ENCODE measurements at places on chromosomes 4 and X.

DNA sequence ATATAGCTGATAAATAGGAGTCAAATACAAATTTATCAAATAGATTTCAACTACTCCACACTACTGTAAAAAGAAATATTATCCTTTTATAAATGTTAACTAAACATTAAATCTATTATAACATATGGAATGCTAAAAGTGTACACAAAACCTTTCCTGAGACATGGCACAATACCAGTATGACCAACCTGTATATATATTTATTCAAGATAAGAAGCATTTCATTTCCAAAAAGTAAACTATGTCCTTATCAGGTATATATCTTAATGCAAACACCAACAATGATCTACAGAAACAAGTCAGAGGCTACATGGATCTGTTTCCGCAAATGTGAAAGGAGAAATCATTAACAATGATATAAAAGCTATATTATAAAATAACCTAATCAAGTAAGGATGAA lies 37.8 kb downstream of the WNK3 start:
- DNase-seq: no peak

DNA sequence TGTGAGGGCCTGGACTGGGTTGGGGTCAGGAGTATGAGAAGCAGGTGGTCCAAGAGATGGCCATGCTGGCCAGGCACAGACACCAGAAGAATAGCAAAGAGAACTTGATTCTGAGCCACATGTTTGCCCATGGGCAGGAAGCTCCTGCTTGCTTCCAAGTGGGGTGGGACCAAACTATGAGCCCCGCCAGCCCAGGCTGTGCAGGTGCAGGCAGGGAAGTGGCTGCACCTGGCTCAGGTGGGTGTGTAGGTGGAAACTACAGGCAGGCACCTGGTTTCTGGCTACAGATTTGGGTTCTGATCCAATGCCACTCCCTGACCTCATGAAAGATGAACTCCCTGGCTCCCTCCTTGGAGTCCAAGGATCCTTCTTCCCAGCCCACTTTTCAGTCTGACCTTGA lies 207.9 kb upstream of the KLF3 start:
- DNase-seq: no peak

- DNase-seq: no peak
These were observed 31.2 kb upstream of the SPRY1 start for GRCh38 chr4:123365412-123365811.

GRCh38 chr4:15550491-15550890 lies 80.8 kb downstream of the CC2D2A start:
- no peak for DNase-seq

- peak; percentile 5 for DNase-seq
These were observed 738.7 kb upstream of the NDST4 start for GRCh38 chr4:115851918-115852766.

DNA sequence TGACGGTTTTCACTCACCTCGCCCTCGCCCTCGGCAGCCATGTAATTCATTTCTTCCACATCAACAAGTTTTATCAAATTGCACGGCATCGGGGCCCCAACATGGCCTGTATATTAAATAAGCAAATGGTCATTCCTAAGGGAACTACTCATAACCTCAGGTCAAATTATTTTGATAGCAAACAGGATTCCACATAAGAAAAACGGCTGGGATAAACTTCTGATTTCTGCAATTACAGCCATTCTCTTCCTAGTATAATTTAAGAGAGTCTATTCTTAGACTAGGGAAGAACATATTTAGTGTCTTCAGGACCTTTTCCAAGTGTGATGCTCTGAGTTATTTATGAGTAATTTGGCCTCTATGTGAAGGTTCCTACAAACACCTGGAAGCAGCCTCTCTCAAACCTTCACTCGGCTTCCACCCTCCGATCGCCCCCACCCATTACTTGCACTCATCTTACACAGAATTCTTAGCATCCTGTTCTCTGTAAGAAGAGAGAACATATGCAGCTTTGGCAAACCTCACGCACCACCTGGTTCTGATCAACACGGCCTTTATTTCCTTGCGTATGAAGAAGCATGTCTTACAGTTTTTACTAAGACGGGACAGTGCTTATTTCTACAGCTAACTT lies 29.4 kb upstream of the CENPU start:
- DNase-seq: no peak

GRCh38 chrX:374596-374995 lies 12.1 kb downstream of the PPP2R3B start:
- no peak for DNase-seq

DNA sequence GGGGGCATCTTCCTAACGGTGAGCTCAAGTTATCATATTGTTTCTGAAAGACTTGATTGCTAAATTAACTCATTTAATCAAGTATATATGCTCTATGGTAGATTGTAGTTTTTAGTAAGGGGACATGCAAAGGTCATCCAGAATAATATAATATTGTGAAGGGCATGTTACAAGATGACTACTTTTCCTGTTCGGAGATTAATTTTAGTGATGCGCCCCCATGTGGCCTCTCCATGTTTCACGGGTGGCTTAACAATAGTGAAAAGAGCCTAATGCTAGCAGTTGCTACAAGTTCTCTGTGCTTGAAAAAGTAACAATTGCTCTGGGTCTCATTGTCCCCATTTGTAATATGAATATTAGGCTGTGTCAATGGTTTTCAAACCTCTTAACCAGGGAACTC lies 12.2 kb downstream of the SMPX start:
- no peak for DNase-seq

GRCh38 chr4:89492581-89493071 lies 185.0 kb upstream of the GPRIN3 start:
- no peak for DNase-seq

DNA sequence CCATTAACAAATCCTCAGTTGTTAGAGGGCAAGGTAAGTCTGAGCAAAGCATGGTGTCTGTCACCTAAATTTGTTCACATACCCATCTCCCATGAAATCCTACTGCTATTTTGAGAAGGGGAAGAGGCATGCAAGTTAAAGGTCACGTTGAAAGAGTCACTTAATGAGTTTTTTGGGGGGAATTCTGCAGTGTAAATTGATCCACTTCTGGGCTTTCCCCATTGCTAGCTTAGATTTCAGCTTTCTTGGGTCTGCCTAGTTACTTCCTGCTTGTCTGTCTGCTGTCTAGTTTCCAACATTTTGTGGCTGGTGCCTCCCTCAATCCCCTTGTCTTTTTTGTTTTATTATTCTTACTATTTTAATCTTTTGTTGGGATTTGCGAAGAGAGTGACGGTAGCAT lies 32.0 kb downstream of the CEP135 start:
- DNase-seq: no peak

DNA sequence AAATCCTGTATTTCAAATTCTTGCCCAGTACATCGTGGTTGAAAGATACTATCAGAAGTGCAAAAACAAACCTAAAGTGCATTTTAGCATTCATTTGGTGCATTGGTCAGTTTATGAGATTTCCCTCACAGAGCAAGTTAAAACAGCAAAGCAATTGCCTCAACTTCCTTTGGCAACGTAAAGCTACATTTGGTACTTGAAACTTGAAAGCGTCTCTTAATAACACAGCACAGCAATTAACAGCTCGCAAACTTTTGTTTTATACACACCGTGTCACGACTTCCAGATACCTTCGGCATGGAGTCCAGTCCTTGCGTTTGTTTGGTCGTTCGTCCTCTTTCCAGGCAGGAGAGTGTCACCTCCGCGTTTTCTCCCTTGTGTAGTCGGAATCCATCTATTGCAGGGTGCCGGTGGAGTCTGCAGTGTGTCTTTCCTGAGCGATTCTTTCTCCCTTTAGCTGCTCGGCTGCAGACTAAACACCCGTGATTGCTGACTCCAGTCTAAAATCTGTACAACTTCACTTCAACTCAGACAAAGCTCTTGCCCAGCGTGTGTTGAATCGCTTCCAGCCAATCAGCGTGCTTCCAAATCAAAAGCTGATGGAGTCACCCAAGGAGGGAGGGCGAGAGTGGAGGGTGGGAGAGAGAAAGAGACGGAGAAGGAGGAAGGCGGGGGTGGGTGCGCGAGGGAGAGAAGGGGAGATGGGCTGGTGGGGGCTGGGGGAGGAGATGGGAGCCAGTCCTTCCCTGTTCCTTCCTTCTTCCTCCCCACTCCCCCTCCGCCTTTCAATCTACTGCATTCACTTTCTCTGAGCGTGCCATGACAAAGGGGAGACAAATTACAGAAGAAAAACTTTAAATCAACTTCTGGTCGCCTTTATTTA lies at the start of gene PCDH18:
Gene PCDH18 (minus strand): TSS at position 509 of the 883 bp plus-strand sequence. CDS start 406 bp downstream, at position 103.
- DNase-seq: no peak

DNA sequence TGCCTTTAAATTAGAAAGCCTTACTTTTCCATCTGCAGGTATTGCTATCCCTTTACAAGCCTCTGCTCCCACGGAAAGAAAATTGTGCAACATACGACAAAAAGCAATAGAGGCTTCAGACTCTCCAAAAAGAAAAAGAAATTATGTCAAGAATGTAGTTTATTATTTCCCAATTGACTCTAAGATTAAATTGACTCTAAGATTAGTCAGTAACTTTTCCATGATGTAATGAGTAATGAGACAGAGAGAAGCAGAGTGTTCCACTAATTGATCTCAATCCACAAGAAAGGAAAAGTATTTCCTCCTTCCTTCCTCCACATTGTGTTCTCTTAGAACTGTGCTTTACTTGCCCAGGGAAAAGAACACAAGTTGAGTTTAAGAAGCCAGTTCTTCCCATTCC lies 345.7 kb upstream of the HS3ST1 start:
- DNase-seq: no peak

DNA sequence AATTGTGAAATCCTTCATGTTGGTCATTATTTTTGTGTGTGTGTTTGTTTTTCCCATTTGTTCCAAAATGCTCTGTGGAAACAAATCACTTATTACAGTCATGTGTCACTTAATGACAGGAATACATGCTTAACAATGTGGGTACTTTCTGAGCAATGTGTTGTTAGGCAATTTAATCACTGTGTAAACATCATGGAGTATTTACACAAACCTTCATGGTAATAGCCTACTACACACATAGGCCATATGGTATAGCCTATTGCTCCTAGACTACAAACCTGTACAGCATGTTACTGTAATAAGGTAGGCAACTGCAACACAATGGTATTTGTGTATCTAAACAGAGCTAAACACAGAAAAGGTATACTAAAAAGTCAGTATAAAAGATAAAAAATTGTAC lies 388.9 kb upstream of the PPP1R2C start:
- DNase-seq: no peak

- DNase-seq: no peak
These were observed 37.3 kb downstream of the SLIT2 start for GRCh38 chr4:20288846-20289512.

GRCh38 chr4:113457886-113458285 lies 303.7 kb downstream of the CAMK2D start:
- DNase-seq: no peak

DNA sequence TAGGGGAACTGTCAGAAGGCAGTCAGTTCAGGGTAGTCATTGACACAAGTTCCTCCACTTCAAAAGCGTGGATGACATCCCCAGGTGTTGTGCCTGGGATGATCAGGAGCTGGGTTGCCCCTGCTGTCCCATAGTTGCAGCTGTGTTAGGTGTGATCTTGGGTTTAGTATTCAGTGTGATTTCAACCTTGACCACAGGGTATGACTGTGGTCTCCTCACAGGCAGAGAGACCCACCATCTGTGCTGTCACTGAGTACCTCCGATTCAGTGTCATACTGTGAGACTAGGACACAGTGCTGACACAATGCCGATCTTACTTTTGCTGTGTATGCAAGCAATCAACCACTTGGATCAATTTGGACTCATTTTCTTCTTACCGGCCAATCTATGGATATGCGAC lies 25.2 kb downstream of the FOXR2 start:
- no peak for DNase-seq

DNA sequence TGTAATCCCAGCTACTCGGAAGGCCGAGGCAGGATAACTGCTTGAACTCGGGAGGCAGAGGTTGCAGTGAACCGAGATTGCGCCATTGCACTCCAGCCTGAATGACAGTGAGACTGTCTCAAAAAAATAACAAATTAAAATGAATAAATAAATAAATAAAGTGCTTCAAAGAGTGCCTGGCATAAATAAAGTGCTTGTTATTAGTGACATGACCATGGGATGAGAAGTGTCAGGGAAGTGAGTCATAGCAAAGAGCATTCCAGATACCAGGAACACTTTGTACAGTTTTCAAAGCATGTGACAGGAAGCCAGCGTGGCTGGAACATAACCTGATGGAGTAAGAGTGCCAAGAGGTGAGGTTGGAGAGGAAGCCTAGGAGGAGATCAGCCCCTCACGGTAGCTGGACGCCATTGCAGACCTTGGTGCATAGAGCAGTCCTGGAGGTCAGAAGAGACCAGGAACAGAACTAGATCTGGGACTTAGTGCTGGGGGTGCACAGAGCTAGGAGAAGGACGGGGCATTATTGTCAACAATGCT lies 6.0 kb upstream of the WDR13 start:
- DNase-seq: no peak

GRCh38 chr4:141153751-141154510 lies 20.7 kb upstream of the RNF150 start:
- no peak for DNase-seq

DNA sequence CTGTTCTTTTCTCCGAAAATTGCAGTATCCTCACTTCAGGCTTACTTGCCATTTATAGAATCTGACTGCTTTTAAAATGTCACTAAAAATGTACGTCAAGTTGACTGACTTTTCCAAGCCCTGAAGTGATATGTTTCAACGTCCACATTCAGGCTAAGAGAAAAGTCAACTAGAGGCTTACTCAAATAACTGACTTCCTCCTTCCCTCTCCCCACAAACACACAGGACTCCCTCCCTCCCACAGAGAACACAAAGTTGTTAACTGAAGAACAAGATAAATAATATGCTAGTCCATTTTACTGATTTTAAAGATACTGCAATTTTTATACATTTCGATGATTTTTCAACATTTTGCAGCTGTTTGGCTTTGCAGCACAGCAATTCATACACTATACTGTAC lies 13.8 kb upstream of the CDKL2 start:
- no peak for DNase-seq

- DNase-seq: no peak
These were observed 139.9 kb upstream of the USP9X start for GRCh38 chrX:40945361-40945713.

GRCh38 chrX:110000847-110001713 lies 1.8 kb upstream of the TMEM164 start:
- no peak for DNase-seq

- no peak for DNase-seq
These were observed 72.9 kb upstream of the DIAPH2 start for GRCh38 chrX:96611619-96612362.

- DNase-seq: no peak
These were observed 197.0 kb downstream of the ASB9 start for GRCh38 chrX:15072880-15073279.

DNA sequence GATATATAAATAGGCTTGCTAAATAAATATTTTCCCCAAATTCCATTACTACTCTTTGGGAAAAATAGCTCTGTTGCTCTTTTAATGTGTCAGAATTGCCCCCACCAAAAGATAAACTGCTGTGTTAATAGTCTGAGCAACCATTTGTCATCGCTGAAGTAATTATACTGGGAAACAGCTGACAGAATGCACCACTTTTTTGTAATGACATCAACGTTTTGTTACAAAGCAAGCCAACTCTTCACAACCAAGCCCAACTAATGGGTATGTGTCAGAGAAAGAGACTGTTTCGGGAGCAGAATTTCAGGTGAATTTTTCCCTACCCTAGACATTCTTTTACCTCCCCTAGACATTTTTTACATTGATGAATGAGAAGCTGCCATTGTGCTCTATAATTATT lies 405.0 kb upstream of the MAGEB18 start:
- no peak for DNase-seq

- DNase-seq: no peak
These were observed 134.5 kb upstream of the NKX1-1 start for GRCh38 chr4:1540601-1541375.

GRCh38 chr4:186019269-186019668 lies 49.7 kb upstream of the TLR3 start:
- DNase-seq: no peak

- no peak for DNase-seq
These were observed 2.4 kb downstream of the MGST2 start for GRCh38 chr4:139668036-139668435.
